ENCODE measurements at places on chromosomes 12 and 14. TPM values are rescaled to one million over a fixed set of nuclear protein-coding genes. Genes with fewer than 3 reads are reported as not detected.

Gene PLEKHD1
- 0.41 TPM for total RNA-seq

GRCh38 chr14:53824061-53824460 is 132.6 kb downstream of the BMP4 start:
- no peak for DNase-seq

DNA sequence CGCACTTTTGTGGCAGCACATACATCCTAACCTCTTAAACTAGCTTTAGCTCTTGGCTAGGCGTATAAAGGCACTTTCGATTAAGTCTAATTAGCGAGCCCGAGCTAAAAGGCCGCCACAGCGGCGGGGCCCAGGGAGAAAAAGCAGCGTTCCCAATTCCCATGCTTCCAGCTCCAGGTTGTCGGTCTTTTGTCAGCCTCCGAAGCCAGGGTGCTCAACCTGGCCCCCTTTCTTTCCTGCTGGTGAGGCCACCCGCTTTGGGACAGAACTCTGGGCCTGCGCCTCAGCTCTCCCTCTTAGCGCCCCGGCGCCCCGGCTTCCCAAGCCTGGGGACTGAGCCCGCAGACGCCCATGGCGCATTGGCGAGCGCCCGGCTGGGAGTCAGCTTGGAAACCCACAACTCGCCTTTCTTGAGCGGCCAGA is 33.3 kb upstream of the TBX5 start:
- DNase-seq, result no peak

DNA sequence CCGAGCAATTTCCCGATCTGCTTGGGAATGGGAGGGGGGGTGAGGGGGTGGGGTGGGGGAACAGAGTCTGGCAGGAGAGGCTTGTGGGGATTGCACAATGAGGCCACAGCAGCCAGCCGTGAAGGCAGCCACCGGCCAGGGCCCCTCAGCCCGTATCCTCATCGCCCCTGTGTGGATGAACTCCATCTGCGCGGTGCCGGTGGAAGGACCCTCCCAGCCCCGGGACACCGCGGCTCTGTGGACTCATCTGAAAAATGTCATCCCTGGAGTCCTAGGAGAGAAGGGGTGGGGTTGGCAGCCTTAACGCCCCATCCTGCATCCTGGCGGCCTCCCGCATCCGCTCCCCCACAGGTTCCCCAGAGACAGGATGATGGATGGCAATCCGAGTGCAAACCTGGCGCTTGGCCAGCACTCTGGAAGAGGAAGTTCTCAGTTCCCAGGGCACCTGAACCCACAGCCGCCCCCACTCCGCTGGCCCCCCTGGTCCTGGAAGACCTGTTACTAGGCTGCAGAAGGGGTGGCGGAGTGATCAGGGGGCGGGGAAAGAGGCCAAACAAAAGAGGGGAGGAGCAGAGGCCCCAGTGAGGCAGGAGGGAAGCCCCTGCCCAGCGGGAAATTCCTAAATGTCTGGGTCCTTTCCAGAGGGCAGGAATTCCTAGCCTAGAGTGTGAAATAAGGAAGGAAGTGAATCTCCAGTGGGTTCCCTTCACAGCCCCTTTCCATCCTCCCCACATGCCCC is 1.2 kb upstream of the TNFAIP2 start:
- no peak for DNase-seq

DNA sequence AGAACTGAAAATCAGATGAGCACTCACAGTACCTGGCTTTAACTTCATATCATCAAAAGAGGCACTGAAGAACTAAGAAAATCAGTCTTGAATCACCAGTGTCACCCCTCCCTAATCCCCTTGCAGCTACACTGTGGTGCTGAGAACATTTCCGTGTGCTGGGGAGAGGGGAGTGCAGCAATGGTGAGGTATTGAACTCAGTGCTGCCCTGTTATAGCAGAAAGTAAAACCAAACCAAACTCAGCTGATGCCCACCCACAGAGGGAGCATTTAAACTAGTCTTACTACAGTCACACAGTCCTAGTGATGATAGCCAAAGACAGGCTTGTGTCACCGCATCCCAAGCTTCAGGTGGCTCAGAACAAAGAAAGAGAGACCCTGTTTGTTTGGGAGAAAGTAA is 122.1 kb downstream of the CPNE8 start:
- DNase-seq, result no peak

Gene PTPN6
- 1.6 TPM for total RNA-seq

Data from frontal cortex (tissue), 4 donors.